ENCODE measurements at places on chromosomes 4 and X.
A peak's percentile ranks its signal among the peaks of the same experiment; 100 is the strongest.

DNA sequence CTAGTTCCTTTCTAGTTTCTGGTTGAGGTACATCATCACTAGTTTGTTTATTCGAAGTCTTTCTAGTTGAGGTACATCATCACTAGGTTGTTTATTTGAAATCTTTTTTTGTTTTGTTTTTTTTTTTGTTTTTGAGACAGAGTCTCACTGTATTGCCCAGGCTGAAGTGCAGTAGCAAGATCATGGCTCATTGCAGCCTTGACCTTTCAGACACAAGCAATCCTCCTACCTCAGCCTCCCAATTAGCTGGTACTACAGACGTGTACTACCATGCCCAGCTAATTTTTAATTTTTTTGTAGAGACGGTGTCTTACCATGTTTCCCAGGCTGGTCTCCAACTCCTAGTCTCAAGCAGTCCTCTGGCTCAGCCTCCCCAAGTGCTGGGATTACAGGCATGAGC, 54.9 kb downstream of the CEP135 start:
- no peak for DNase-seq

GRCh38 chr4:117084866-117085701, at the start of gene TRAM1L1:
TSS of gene TRAM1L1 (minus strand) at chr4:117085576. CDS start at chr4:117085393, 183 bp downstream.
- DNase-seq, result no peak

- no peak for DNase-seq
These were observed 96.5 kb downstream of the SYTL5 start for GRCh38 chrX:38102875-38103274.

DNA sequence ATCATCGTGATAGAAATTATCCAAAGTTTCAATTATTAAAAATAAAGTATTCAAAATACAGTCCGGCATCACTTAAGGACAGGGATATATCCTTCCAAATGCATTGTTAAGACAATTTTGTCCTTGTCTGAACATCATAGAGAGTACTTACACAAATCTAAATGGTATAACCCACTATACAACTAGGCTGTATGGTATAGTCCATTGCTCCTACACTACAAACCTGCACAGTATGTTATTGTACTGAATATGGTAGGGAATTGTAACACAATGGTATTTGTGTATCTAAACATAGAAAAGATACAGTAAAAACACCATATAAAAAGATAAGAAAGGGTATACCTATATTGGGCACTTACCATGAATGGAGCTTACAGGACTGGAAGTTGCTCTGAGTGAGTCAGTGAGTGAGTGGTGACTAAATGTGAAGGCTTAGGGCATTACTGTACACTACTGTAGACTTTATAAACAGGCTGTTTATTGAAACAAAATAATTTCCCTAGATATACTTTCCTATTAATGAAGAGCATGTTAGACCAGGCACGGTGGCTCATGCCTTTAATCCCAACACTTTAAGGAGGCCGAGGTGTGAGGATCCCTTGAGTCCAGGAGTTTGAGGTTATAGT, 44.8 kb upstream of the PTPN13 start:
- DNase-seq, result no peak

DNA sequence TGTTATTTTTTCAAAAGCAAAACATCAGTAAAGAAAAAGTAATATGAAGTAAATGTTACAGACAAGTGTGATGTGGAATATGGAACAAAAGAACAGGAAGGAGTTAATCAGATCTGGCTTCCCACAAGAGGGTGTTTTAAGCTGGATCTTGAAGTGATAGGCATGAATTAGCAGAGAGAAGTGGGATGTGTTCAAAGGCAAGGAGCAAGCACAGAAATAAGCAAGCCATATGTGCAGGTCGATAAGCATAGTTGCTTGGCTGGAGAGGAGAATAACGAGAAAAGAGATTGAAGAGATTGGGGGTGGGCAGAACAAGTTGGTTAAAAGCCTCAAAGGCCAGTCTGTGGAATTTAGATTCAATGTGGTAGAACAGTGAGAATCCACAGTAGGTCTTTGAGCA, 60.9 kb upstream of the PRPS1 start:
- DNase-seq, result no peak

DNA sequence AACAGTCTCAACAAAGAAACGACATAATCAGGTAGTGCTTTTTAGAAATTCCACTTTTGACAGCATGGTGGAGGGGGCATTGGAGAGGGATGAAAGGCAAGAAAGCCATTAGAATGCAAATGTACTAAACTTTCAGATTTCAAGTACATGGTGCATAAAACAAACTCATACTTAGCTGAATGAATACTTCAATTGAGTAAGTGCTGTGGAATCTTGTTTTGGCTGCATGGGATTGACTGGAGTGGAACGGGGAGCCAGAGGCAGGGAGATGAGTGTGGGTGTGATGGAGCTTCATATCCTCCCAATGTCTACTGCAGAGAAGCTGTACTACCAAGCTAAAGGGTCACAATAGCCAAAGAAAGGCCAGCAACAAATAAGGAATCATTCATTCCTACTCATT, 52.4 kb downstream of the USP46 start:
- no peak for DNase-seq

DNA sequence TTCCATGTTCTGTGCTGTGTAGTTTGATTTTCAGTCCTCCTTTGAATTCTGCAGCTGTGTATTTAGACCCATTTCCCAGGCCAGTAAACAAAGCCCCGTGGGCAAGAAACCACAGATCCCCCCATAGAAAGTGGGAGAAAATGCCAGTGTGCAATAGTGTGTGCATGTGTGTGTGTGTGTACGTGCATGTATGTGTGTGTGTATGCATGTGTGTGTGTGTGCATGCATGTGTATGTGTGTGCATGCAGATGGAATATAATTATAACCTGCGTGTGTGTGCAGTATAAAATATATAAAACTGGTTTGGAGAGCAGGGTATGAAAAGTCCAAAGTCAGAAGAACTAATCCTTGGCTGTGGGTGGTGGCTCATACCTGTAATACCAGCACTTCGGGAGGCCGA, 5.2 kb upstream of the CD99 start:
- DNase-seq, result no peak

GRCh38 chr4:2217726-2218125, 24.2 kb downstream of the HAUS3 start:
- no peak for DNase-seq

GRCh38 chr4:153763404-153763803, 3.6 kb upstream of the RNF175 start:
- no peak for DNase-seq

DNA sequence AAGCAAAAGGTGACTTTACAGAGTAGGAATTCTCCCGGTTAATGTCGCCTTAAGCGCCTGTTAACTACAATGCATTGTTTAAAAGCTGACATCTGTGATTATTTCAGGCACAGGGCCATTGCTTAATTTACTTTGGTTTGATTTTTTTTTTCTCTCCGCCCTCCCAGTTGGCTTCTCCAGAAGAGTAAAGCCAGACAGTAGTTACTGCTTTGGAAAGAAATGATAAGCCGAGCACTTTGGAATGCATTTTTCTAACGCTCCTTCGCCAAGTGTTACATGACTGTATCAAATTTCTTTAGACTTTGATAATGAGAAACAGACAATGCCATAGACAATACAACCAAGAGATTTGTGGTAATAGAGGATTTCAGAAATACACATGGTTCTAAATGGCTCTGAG, 383.0 kb upstream of the TENM3 start:
- DNase-seq, result no peak

DNA sequence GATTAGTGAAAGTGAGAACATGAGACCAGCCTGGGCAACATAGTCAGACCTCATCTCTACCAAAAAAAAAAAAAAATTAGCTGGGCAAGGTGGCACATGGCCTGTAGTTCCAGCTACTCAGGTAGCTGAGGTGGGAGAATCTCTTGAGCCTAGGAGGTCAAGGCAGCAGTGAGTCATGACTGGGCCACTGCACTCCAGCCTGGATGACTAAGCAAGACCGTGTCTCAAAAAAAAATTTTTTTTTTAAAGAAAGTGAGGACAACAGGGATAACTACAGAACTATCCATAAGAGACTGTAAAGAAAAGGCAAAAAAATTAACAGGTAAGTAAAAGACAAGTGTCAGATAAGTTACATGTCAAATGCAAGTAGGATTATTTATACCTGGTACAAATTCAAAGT, 13.5 kb upstream of the SPP1 start:
- DNase-seq, result no peak

DNA sequence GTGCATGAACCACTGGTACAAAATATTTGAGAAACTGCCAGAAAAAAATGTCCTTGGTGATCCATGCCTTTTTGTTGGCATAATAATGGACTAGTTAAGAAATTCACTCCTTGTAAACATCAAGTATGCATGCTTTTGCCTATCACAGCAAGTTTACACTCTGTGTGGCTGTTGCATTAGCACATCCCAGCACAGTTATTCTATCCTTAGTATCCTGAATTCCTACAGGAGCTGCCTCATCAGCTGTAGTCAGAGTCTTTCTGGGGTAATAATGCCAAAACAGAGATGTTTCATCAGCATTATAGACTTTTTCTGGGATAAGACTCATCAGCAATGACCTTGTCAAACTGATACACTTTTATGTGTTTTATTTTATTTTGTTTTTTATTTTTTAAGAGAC, 82.8 kb downstream of the CHIC2 start:
- DNase-seq, result no peak

DNA sequence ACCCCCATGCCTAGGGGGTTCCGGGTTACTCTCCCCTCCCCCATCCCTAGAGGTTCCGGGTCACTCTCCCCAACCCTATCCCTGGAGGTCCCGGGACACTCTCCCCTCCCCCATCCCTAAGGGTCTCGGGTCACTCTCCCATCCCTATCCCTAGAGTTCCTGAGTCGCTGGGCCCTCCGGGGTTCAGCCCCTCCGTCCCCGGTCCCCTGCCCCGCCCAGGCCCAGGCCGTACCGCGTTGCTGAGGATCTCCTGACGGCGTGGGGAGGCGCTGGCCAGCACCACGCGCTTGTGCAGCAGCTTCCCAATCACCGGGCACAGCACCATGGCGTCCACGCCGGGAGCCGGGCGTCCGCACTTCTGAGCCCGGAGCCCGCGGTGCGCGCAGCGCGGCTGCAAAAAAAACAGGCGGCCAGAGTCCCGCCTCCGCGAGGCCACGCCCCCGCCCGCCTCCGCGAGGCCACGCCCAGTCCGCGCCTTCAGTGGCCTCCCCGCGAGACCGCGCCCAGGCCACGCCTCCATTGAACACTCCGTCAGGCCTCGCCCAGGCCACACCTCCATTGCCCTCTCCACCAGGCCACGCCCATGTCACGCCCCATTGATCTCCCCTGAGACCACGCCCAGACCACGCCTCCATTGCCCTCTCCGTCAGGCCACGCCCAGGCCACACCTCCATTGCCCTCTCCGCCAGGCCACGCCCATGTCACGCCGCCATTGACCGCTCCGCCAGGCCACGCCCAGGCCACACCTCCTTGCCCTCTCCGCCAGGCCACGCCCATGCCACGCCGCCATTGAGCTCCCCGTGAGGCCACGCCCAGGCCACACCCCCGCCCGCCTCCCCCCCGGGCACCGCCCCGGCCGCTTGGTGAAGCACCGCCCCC, at the start of gene ASMTL:
ASMTL (minus strand) TSS at position 394 of the 879 bp plus-strand sequence; CDS start at position 325, 69 bp downstream.
- DNase-seq, result peak; percentile 100

DNA sequence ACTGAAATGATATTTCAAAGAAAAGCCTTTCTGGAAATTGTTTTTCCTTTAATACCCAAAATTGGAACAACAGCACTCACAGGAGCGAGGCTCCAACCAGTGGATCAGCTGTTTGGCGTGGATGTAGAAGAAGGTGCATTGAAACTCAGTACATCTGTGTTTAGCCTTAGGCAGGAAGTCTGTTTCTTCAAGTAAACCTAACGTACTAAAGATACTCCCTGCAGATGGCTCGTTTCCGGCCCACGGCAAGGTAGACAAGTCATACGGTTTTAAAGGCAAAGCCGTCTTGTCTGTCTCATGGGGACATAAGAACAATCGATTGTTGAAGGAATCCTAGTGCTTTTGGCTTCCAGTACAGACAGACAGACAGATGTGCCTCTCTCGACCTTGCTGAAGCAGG, 50.0 kb upstream of the CLCN4 start:
- DNase-seq, result peak; percentile 16

DNA sequence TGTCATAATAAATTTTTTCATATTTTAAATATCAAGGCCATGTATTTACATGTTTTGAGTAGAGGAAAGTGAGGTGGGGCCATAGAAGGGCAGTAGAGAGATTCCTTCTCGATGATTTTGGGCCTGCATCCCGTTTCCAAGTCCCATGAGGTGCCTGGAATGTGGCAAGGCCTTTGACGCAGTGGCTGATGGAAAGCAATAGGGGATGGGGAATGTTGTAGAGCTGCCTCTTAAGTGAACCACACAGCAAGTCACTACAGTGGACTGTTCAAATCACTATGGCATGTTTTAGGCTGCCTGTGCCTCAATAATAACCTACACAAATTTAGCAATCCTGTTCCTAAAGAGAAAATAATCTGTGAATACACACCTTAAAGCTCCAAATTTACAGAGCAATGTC, 48.3 kb downstream of the ANXA5 start:
- no peak for DNase-seq

DNA sequence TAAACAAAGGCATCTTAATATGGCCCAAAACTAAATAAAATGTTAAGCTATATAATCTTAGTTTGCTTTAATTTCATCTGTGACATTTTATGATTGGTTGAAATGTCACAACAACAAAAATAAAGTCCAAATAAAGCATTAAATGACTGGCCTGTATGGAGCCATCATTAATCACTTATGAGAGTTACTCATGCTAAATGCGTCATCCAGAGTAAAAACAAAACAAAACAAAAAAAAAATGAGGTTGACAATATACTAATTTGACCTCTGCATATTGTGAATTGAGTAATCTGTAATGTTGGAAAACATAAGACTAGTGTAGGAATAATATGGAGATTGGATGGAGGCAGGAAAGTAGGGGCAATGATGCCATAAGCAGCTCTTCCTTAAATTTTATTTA, 139.7 kb downstream of the MAPK10 start:
- DNase-seq, result no peak

- DNase-seq, result no peak
These were observed 31.8 kb upstream of the C4orf50 start for GRCh38 chr4:6049985-6050384.

GRCh38 chr4:157664726-157665125, 444.2 kb downstream of the GRIA2 start:
- DNase-seq, result no peak

DNA sequence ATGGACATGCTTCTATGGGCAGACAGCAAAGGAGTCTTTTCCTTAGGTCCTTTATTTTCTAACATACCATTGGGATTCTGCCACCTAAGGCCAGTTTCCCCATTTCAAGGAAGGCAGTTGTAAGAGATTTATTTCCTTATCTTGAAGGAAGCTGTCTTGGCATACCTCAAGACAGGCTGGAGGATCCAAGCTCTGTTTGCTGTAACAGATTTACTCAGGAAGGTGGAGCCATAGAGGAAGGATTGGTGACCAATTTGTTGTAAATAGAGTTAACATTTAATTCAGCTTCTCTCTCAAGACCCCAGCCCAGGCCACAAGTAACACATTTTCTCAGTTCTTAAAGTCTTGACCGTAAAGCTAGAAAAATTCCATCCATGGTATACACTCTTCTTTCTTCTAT, 131.6 kb upstream of the TENM3 start:
- DNase-seq, result no peak

GRCh38 chr4:110676241-110676640, 53.4 kb upstream of the PITX2 start:
- DNase-seq, result no peak

GRCh38 chr4:121057466-121057922, 14.8 kb downstream of the NDNF start:
- DNase-seq, result no peak

- DNase-seq, result no peak
These were observed 106.8 kb downstream of the ATG4A start for GRCh38 chrX:108198420-108198819.

All from activated CD4-positive, alpha-beta T cell treated with anti-CD3 and anti-CD28 coated beads for 24 hours (primary cell).